ENCODE measurements at places on chromosomes 5 and 9. TPM values are rescaled to one million over a fixed set of nuclear protein-coding genes. Genes with fewer than 3 reads are reported as not detected.

The IL3 gene
- total RNA-seq, result not detected

The ADAMTSL2 gene
- total RNA-seq, result 0.70 TPM

The PDCD1LG2 gene
- total RNA-seq, result not detected

The DNAJB5 gene
- 48.9 TPM for total RNA-seq

The SLC6A3 gene
- 0.07 TPM for total RNA-seq
